ENCODE measurements at places on chromosomes 6 and 20. TPM values are rescaled to one million over a fixed set of nuclear protein-coding genes. Genes with fewer than 3 reads are reported as not detected.

HLA-DOB gene
- total RNA-seq = not detected

PRR3 gene
- 4.0 TPM for total RNA-seq

APCDD1L gene
- 0.22 TPM for total RNA-seq

RBPJL gene
- total RNA-seq = not detected

COL9A1 gene
- total RNA-seq = not detected

HSPA12B gene
- total RNA-seq = 33.7 TPM

COL9A3 gene
- total RNA-seq = not detected

EPPIN gene
- total RNA-seq = not detected

TBCC gene
- 24.7 TPM for total RNA-seq

RIMS4 gene
- total RNA-seq = 0.44 TPM

IL17A gene
- not detected for total RNA-seq

ALDH8A1 gene
- total RNA-seq = 4.7 TPM

IL22RA2 gene
- not detected for total RNA-seq

DST gene
- 203 TPM for total RNA-seq

FAM83C gene
- not detected for total RNA-seq

UBR2 gene
- total RNA-seq = 38.8 TPM

PMEPA1 gene
- total RNA-seq = 7.5 TPM

RAMACL gene
- 13.2 TPM for total RNA-seq

PHACTR3 gene
- 0.66 TPM for total RNA-seq

SYCP2L gene
- total RNA-seq = 1.0 TPM

SPTLC3 gene
- 7.3 TPM for total RNA-seq

SNAP25 gene
- total RNA-seq = 1.3 TPM

SS18L1 gene
- total RNA-seq = 14.5 TPM

ENPP1 gene
- total RNA-seq = 80.6 TPM

ZSCAN31 gene
- 4.2 TPM for total RNA-seq

ADTRP gene
- total RNA-seq = 0.68 TPM

HLA-G gene
- not detected for total RNA-seq

RNF39 gene
- total RNA-seq = not detected

CTAGE9 gene
- total RNA-seq = not detected

HSPA1A gene
- 210 TPM for total RNA-seq

CYP21A2 gene
- total RNA-seq = 0.57 TPM

PRL gene
- total RNA-seq = not detected

SEL1L2 gene
- total RNA-seq = 3.6 TPM

SNAP91 gene
- not detected for total RNA-seq

DDX43 gene
- total RNA-seq = 1.4 TPM

C4A gene
- total RNA-seq = 17.2 TPM

ZBTB9 gene
- 1.1 TPM for total RNA-seq

CST1 gene
- total RNA-seq = not detected

MATN4 gene
- 0.34 TPM for total RNA-seq

GSTA2 gene
- not detected for total RNA-seq

MDFI gene
- total RNA-seq = 77.6 TPM

CRIP3 gene
- total RNA-seq = 0.88 TPM
